ENCODE measurements at places on chromosomes 3 and 15.

- no peak for DNase-seq
These were observed 250.9 kb upstream of the CFAP20DC start for GRCh38 chr3:59300733-59301132.

GRCh38 chr3:141203866-141204265 is 27.8 kb upstream of the PXYLP1 start:
- no peak for DNase-seq

GRCh38 chr15:80931721-80932512 is 57.7 kb downstream of the MESD start:
- no peak for DNase-seq

GRCh38 chr15:85717212-85717611 is 77.5 kb downstream of the KLHL25 start:
- DNase-seq = no peak

DNA sequence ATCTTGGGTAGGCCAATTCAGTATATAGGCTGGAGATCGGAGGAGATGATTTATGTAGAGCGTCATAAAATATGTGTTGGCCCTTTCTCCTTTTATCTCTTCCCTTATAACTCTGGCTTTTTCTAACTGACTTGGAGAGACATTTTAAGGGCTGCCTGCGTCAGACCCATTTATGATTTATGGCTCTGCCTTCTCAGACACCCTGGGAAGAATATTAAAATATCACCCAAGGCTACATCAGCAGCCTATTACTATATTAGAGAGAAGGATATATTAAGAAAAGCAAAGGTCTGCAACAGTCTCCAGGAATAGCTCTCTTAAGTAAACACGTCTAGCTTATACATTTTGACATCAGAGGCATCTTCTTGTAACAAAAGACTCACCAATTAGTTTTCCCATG is 179.4 kb downstream of the SV2B start:
- no peak for DNase-seq

- no peak for DNase-seq
These were observed 408.0 kb downstream of the NAALADL2 start for GRCh38 chr3:175267121-175267531.

DNA sequence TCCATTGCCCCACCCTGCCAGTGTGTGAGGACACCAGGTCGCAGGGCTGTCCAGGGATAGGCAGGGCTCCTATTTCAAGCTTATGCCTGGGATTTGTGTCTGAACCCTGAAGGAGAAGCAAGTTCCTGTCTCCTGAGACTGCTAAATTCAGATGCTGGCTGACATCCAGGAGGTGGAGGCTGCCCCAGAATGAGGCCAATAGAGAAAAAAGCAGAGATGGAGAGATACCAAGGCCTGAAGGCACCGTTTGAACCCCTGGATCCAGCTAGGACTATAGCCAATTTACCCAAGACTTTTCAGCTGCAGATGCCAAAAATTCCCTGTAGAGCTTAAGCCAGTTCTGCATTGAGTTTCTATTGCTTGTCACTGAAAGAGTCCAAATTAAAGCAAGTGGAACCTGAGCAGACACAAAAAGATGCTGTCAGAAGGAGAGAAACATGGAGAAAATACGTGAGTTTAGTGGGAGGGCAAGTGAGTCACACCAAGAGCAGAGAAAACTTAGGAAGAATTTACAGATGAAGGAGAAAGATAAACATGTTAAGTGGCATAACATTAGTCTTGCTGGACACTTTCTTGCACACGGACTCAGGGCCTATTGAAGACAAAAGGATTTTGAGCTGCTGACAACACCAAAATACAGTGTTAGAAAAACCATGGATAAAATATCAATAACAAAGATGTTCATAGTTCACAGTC is 148.6 kb downstream of the CNTN3 start:
- DNase-seq = no peak

DNA sequence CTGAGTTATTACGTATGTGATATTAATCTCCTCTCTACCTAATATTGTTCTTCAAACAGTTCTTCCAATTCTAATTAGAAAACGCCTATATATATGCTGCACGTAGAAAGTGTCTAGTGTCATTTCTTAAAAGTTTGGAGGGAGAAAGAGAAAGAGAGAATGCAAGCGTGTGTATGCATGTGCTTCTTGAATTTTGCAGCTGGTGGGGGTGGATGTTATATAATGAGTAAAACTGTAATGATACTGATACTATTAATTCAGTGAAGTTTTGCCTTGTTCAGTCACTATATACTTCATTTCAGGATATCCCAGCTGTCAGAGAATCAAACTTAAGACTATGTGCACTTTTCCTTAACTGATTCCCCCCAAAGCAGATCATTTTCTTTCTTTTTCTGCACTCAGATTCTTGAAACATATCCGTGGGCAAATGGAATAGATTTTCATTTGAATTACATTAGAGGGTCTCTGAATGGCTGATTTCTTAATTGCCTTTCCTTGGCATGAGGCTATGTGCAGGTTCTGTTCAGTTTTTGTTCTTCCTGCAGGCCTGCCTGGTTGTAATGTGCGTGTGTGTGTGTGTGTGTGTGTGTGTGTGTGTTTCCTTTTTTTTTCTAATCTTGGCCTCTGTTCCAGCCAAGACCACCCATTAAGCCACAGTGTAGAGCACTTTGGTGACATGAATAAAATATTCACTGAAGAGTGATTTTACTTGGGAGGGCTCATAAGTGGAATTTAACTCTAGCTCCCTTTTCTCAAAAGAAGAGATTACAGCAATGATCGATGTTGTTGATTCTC is 617.5 kb downstream of the RBMS3 start:
- DNase-seq = no peak

DNA sequence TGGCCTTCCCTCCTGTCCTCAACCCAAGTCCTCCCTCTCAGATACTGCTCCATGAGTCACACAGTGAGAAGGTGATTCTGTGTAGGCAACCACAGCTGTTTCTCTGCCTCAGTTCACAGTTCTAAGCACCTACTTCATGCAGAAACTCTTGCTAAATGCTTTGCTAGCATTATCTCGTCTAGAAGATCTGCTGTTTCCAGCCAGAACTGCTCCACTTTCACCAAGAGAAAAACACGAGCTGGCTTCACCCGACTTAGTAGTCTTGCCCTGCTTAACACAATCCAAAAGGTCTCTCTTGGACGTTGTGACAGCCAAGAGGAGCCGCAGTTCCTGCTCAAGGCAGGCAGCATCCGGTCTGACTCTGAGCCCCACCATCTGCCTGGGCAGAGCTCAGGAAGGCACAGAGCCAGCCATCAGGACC is 272.1 kb downstream of the UACA start:
- DNase-seq = no peak

- no peak for DNase-seq
These were observed 147.5 kb upstream of the MBNL1 start for GRCh38 chr3:152121270-152121636.

DNA sequence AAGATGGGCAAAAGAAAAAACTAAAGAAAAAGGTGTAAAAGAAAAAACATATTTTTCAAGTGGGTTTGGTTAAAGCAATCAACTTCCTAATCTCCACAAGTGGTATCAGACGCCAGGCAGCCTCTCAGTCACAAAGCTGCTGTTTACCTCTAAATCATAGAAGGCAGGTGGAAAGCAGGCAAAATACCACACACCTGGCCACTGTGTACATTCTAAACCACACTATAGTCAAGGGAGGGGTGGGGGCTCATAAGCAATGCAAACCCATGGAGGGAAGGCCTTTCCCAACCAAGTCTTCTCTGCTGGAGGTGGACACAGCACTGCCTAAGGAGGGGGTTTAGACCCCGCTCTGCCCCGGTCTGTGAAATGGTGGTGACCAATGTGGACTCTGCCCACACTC is 50.4 kb downstream of the MCF2L2 start:
- DNase-seq = no peak

GRCh38 chr3:11717768-11718636 is 74.3 kb upstream of the VGLL4 start:
- no peak for DNase-seq

GRCh38 chr3:100868894-100869293 is 124.3 kb downstream of the ABI3BP start:
- DNase-seq = no peak

- no peak for DNase-seq
These were observed 493.3 kb upstream of the NAALADL2 start for GRCh38 chr3:174365796-174366195.

- DNase-seq = no peak
These were observed 24.9 kb downstream of the BLM start for GRCh38 chr15:90742087-90742486.

DNA sequence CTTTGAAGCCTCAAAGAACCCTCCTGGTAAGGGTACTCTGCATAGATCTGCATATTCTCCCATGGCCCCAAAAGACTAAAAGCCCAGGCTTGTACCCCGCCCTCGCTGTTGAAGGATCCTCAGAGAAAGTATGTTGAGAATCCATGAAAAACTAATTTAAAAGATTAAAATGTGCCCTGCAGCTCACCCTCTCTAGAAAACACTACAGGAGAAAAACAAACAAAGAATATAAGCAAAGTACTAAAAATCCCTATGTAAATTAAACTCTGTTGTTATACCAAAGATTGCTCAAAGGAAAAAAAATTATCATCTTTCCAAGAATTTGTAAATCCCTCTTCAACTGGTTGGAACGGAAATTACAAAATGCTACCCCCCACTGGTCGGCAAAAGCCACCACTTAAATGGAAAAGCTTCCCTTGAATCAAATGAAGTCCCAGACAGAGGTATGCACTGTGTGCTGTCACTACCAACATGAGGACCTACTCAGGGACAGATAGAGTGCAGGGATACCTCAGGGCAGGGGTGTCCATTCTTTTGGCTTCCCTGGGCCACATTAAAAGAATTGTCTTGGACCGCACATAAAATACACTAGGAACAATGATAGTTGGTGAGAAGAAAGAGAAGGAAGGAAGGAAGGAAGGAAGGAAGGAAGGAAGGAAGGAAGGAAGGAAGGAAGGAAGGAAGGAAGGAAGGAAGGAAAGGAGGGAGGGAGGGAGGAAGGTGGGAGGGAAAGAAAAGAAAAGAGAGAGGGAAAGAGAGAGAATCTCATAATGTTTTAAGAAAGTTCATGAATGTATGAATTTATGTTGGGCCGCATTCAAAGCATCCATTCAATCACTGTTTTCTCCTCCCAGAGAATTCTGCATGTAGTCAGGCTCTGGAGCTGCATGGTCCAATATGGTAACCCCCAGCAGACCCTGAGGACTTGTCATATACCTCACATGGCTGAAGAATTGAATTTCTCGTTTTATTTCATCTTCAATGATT is 88.1 kb downstream of the MAGI1 start:
- no peak for DNase-seq

DNA sequence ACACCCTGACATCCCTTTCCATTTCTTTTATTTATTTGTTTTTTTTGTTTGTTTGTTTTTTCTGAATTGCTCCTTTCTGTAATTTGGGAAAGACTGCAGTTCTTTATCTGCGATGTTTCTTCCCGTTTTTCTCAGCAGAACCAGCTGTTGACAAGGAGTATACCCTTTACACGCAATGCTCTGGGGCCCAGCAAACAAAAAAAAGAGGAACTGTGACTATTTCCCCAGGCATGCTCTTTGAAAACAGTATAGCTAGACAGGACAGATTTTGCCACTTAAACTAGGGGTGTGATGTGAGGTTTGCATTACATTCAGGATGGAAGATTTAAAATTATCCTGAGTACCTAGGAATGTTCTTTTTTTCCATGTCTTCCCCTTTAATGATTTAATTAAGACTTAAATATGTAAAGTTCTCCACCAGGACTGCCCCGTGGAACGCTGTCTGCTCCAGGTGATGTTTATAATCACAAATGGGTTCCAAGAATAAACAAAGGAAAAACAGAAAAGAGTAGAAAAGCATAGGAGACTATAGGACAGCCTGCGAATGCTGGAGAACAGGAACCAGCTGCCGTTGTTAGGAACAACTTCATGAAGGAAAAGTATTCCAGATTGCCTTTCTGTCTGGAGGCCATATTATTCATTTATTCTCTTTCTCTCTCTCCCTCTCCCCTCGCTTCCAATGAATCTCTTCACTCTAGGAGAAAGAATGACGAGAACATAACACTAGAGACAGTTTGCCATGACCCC is 43.3 kb downstream of the TGFBR2 start:
- no peak for DNase-seq

GRCh38 chr15:101431301-101431700 is 58.2 kb downstream of the PCSK6 start:
- DNase-seq = no peak

DNA sequence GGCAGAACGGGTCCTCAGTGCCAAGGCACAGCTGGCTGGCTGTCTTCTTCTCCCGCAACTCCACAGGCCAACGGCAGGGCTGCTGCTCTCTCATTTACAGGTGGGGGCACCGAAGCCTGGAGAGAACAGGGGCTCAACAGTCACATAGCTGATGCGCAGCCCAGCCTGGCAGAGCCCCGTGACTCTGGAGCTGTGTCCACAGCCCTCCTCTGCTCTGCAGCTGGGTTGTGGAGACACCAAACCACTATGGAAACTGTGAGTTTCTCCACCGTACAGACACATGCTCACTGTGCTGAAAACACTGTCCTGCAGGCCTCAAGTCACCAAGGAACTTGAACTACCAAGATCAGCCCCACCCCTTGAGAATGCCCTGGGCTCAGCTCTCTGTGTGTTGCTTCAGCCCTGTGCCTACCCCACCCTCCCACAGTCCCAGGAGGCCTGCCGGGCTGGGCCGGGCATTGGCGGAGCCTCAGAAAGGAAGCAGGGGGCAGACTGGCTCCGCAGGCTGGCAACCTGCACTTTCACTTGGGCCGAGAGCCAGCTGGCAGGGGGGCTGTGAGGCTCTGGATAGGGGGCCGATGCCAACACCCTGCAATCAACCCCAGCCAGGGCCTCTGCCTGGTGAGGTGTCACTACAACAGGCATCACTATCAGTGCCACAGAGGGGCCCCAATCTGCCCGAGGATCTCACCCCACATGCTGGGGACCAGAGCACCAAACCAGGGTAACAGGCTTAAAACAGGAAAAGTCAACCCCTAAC is 113.7 kb upstream of the RPL32 start:
- DNase-seq = no peak

All from activated CD8-positive, alpha-beta memory T cell treated with anti-CD3 and anti-CD28 coated beads for 1 hour (primary cell).